ENCODE measurements at places on chromosomes 4 and X.

- DNase-seq, result no peak
Observed at GRCh38 chr4:177484613-177485021, 42.4 kb upstream of the AGA start.

DNA sequence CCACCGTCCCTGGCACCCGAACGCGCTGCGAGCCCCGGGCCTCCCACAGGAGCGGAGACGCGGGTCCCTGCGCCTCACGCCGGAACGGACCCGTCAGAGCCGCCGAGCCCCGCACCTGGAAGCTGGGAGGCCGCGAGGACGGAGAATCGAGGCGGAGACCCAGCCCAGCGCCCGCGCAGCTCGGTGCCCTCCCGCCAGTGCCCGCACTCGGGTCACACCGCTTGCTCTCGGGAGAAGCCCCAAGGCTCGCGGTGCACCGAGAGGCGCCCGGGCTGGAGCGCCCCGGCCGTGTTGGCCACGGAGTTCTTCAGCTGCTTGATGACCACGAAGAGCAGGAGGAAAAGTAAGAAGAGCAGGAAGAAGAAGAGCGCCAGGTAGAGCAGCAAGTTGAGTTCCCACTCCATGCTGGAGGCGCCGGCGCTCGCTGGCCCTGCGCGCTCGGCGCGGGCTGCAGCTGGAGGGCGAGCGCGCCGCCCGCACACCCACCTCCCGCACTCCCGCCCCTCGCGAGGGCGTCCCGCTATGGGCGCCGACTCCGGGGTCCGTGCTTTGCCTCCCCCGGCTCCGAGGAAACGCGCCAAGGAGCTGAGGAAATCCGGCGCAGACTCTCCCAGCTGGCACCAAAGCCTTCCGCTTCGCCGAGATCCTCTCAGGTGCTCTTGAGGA is at the start of gene SMIM43:
SMIM43 (minus strand) TSS at position 463 of the 666 bp plus-strand sequence; CDS start at position 404, 59 bp downstream.
- DNase-seq, result no peak

- DNase-seq, result no peak
Observed at GRCh38 chrX:23857935-23858334, 49.8 kb downstream of the APOO start.

- no peak for DNase-seq
Observed at GRCh38 chrX:15939737-15940136, 85.1 kb upstream of the AP1S2 start.

GRCh38 chr4:85979276-85979675 is 380.6 kb downstream of the MAPK10 start:
- DNase-seq, result no peak

DNA sequence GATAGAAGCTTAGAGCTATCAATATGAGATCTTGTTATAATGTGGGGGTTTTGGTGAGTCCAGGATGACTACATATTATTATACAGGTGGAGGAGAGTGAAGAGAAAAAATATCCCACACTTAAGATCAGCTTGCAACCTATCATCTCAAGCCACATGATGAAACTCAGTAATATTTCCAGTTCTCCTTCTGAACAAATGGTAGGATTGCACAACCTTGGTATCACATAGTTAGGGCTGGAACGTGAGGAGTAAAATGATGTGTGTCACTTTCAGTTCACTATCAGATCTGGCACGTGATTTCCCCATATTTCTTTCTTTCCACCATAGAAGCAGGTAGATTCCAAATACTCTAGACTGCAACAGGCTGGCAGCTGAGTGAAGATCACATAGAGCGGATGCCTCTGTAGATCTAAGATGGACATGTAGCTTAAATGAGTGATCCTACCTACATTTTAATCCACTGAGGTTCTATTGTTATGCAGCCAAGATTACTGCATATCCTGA is 150.6 kb upstream of the ANKRD50 start:
- no peak for DNase-seq

GRCh38 chrX:53190363-53190960 is 34.5 kb downstream of the KDM5C start:
- no peak for DNase-seq

GRCh38 chr4:147830987-147831386 is 99.1 kb downstream of the ARHGAP10 start:
- no peak for DNase-seq

GRCh38 chrX:1246816-1247215 is 21.8 kb upstream of the CSF2RA start:
- DNase-seq, result no peak

- DNase-seq, result no peak
Observed at GRCh38 chrX:72052415-72053090, 79.2 kb downstream of the RTL5 start.

DNA sequence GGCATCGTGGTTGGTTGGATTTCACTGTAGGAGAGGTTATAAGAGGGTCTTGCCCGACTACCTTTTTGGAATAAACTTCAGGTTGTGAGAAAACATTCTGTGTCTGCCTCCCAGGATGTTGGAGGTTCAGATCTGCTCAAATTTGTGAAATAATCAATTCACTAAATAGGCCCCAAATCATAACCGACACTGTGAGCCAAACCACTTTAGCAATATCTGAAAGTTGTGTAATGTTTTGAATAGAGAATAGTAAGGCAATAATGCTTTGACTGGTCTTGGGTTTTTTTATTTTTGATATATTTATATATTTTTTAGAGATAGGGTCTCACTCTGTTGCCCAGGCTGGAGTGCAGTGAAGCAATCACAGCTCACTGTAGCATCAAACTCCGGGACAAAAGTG is 131.2 kb downstream of the GLRA3 start:
- DNase-seq, result no peak

- no peak for DNase-seq
Observed at GRCh38 chrX:9494771-9495170, 29.9 kb downstream of the TBL1X start.

- no peak for DNase-seq
Observed at GRCh38 chr4:18405054-18405453, 383.5 kb upstream of the LCORL start.

DNA sequence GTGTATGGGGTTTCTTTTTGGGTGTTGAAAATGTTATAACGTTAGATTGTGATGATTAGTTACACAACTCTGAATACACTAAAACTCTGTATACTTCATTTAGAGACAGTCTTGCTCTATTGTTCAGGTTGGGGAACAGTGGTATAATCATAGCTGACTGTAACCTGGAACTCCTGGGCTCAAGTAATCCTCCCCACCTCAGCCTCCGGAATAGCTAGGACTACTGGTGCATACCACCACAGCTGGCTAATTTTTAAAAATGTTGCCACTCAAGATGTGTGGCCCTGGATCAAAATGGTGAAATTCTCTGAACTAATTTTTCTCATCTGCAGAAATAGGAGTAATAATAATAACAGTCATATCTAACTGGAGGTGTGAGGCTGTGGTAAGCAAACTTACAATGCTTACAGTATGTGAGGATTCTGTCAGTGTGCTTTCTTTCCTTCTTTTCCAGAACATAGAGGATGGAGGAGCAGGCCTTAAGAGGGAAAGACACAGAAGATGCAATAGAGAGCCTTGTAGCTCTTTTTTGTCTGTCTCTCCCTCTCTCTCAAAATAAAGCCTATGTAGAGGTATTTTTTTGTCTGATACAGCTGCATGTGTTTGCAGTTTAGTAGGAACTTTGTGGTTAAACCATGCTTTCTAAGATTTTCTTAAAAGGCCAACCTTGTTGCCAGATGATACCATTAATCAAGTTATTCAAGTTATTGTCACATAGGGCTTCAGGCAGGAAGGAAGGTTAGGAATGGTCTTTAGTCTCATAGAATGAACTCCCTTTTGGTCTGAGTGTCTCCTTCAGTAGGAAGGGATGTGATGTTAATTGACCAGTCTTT is 7.5 kb downstream of the ADD1 start:
- no peak for DNase-seq

DNA sequence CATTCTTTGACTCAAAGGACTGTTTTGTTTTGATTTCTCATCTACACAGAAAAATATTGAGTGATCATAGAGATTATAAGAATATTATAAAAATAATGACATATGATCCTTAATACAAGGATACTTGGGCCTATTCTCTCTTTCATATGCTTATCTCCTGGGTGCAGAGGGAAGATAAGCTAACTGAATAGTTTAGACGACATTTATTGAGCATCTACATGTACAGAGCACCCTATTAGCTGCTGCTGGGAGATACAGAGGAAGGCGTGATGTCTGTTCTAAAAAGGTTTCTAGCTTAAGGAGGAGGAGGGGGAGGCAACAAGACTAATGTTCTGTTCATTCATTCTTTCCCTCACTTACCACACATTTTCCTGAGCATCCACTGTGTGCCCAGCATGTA is 106.8 kb downstream of the HDAC8 start:
- DNase-seq, result no peak

- no peak for DNase-seq
Observed at GRCh38 chr4:100809506-100809905, 291.7 kb upstream of the EMCN start.

DNA sequence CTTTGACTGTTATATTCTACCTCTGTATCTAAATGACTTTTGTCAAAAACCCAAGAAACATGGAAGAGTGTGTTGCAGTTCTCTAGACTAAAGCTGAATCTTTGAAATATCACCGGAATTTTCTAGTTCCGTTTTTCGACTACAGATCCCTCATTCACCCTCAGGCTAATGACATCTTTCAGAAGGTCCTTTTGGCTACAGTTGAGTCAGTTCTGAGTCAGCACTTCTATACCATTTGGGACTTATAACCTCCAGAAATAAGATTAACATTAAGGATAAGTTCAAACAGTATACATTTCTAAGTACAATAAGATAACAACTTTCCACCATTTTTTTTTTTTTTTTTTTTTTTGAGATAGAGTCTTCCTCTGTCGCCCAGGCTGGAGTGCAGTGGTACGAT is 331.0 kb upstream of the CPXCR1 start:
- no peak for DNase-seq

GRCh38 chrX:150352114-150352513 is 11.0 kb upstream of the MAMLD1 start:
- DNase-seq, result no peak

DNA sequence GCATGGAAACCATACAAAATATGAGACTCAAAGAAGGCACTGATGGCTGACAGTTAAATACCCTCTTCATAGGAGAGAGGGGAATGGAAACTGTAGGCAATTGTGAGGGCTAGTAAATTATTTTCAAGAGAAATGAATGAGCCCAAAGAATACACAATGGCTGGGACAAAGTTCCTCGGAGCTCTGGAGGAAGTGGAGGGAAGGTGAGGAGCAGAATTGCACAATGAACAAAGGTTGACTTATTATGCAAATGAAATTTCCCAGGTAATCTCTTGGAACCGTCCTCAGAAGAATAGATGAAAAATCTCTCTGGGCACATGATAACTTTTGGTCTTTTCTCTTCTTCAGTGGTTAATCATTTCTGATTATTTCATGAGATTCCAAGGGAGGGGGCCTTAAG is 202.6 kb upstream of the VCX start:
- DNase-seq, result no peak

DNA sequence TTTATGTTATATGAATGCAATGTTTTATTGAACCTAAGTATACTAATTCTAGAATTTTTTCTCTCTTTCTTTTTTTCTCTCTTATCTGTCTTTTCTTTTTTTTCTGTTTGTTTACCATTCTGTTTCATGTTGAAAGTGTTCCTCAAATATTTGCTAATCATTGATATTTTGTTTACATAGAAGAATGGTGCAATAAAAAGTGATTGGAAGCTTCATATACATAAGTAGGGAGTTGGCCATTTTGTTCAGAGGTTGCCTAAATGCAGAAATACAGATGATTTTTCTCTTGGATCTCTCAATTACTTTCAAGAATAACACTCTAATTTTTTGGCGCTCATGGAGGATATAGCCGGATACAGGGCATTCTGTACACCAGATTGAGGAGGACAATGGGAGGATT is 5.7 kb upstream of the SERTM2 start:
- DNase-seq, result no peak

GRCh38 chr4:184568770-184569169 is 80.5 kb downstream of the CASP3 start:
- no peak for DNase-seq

- no peak for DNase-seq
Observed at GRCh38 chr4:142778430-142778829, 67.7 kb downstream of the INPP4B start.

GRCh38 chr4:37132351-37132974 is 112.1 kb upstream of the NWD2 start:
- DNase-seq, result no peak

- no peak for DNase-seq
Observed at GRCh38 chrX:47607091-47607490, 12.6 kb downstream of the SYN1 start.

DNA sequence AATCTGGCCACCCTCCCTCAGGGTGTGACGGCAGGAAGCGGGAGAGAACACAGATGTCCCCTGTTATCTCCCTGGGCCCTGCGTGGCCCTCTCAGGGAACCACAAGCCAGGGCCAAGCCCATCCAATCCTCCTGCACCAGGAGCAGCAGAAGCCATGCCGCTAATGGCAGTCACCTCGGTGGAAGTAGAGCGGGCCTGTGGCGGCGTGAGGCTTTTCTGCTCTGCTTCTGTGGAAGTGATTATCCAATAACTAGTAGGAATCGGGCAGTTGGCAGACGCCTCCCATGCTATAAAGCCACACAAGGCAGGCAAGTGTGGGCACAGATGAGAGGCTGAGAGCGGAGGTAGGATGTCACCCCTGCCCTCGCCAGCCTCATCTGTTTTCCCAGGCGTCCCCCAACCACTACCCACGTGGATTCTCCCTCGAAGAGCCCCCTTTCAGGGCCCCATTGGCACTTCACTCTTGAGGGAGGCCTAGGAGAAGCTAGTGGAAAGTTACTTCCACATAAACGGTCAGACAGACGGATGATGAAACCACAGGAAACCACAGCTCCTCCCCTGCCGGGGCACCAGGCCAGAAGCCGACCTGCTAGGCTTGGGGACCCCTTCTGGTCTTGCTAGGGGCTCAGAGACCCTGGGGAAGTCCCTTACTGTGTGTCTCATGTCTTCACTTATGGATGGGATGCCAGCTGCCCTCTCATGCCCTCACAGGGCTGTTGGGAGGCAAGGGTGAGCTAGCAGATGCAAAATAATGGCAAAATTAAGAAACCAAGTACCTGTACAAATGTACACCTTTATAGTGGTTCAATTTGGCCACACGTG is 18.8 kb upstream of the TMSB4X start:
- DNase-seq, result no peak

- DNase-seq, result no peak
Observed at GRCh38 chr4:38696697-38697096, 32.7 kb downstream of the KLF3 start.

DNA sequence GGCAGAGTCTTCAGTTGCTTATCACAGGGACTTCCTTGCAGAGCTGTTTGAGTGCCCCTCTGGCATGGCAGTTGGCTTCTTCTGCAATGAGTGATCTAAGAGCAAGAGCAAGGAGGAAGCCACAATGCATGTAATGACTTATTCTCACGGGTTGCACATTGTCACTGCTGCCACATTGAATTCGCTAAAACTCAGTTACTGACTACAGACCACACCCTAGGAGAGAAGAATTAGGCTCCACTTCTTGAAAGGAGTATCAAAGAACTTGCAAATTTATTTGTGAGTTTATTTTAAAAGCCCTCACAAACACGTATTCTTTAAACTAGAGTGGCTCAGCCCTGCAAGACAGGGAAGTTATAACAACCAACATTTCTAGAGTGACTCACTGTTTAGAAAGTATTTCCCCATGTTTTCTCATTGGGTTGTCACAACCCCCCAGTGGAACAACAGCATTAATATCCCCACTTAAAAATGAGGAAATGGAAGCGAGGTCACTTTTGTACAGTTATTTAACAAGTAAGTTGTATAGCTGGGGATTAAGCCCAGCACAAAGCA is 32.4 kb upstream of the RBPJ start:
- no peak for DNase-seq

- no peak for DNase-seq
Observed at GRCh38 chr4:145484225-145484846, 2.7 kb downstream of the SMAD1 start.

- DNase-seq, result no peak
Observed at GRCh38 chr4:39706334-39706733, 8.4 kb downstream of the UBE2K start.

- no peak for DNase-seq
Observed at GRCh38 chrX:115642895-115643530, 82.0 kb downstream of the PLS3 start.
